ENCODE measurements at places on chromosomes 12 and 14.

DNA sequence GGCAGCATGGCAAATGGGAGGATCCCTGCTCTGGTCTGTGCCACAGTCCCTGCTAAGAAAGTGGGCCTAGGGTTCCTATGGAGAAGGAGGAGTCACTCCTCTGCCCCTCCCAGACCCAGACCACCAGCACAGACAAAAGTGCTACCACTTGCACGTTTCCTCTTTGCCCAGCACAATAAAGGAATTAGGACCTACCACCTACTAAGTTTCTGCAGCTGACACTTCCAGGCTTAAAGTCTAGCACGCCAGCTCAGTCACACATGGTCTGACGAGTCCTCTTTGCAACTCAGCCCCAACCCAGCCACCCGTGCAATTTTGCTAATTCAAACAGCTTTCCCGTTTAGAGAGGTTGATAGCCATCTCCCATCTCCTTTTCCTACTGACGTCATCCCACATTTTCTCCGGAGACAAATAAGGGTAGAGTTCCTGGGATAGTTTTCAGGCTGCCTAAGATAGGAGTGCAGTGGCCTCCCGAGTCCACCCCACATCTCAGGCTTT is 66.2 kb upstream of the PTGR2 start:
- DNase-seq: no peak

DNA sequence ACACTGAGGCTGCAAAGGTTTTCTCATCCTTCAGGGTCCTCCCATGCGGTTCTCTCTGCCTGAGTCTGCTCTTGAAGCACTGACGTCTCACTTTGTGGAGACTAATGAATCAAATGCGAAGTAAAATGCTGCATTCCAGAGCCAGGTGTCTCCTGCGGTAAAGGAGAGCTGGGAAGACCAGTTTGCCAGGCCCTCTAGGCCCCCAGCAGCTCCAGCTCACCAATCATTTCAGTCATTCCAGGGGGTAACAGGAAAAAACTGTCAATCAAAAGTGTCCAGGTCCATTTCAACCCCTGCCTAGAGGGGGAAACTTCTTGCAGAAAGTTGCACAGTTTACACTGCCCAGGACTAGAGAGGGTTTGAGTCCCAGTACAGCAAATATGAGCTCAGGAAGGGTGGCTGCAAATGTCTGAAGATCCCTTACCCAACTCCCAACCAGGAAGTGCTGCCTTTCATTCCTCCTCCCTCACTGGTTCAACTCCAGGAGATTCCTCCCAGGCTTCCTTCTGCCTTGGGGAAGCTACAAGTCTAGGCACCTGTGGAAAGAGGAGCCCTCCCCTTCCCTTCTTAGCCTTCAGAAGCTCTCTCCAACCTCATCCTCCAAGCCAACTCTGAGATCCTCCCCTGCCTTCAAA is 2.7 kb upstream of the NXPH4 start:
- no peak for DNase-seq

DNA sequence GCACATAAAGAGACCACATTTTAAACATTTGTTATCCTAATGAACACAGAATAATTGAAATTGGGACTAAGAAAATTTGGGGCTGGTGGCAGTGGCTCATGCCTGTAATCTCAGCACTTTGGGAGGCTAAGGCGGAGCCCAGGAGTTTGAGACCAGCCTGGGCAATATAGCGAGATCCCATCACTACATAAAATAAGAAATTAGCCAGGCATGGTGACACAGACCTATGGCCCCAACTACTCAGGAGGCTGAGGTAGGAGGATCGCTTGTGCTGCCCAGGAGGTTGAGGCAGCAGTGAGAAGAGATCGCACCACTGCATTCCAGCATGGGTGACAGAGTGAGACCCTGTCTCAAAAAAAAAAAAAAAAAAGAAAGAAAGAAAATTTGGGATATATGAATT is 59.7 kb downstream of the CPM start:
- no peak for DNase-seq

DNA sequence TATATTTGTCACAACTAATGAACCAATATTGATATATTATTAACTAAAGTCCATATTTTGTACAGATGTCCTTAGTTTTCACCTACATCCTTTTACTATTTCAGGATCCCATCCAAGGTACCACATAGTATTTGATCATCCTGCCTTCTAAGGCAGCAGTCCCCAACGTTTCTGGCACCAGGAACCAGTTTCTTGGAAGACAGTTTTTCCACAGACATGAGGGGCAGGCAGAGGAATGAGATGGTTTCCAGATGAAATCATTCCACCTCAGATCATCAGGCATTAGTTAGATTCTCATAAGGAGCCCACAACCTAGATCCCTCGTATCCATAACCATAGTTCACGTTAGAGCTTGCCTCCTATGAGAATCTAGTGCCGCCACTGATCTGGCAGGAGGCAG is 82.8 kb upstream of the BCL2L14 start:
- no peak for DNase-seq

- DNase-seq: no peak
These were observed 11.2 kb downstream of the SERPINA1 start for GRCh38 chr14:94376976-94377865.

DNA sequence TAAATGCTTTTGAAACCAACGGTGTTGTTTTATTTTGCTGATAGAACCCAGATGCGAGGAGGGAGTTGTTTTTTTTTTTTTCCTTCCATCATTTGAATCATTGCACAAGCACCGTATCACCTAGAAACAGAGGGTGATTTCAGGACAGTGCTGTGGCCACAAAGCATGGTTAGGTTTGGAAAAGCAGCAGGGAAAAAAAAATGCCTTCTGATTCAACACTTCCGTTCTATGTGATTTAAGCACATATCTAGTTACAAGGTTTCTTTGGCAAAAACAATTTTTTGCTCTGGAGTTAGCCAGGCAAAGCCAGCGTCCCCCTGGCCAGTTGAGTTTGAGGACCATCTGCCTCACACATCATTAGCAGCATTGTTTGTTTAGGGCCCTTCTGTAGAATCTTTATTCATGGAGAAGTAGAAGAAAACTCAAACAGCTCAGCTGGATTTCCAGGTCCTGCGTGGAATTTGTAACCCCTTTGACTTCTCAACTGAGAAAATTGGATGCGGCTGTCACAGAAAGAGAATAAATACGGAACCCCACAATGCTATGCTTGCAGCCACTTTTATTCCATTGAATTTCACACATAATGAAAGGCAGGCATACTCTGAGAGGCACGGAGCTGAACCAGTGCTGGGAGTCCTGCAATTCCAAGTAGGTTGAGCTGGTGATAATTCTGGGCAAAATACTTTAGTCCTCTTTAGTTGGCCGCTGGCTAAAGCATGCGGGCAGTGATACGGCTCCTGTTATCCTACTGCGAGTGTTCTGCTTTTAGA is 17.0 kb upstream of the WNT5B start:
- no peak for DNase-seq

DNA sequence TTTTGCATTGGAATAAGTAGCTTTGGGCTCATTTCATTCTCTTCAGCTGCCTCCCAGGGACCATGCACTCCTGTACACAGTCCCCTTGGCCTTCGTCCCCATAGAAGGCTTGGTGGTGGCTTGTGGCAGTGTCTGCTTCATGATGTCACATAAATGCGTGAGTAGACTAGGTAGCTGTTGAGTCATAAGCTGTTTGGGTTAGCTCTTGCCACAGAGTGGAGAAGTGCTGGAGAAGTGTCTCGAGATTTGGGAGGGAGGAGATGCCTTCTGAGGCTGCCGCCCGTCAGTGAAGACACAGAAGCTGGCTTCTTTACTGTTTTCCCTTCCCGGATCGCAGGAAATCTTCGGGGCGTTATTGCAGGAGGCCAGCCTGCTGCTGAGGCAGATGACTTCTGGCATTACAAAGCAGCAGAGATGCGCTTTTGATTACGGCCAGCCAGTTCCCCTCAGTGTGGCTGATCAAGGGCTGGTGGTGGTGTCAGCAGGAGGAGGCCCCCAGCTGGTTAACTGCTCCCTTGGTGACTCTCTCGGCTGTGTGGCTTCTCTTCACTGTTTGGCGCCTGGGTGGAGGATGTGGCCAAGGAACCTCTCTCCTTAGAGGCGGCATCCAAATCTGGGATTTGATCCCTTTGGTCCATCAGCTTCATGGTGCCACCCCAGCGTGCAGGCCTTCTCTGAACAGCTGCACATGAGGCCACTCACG is 67.6 kb downstream of the AACS start:
- no peak for DNase-seq

Measured in NCI-H1930 (cell line).